T follicular helper cell (primary cell): ENCODE measurements at places on chromosomes 11 and 22.

GRCh38 chr11:78685156-78685555 is 110.5 kb upstream of the NARS2 start:
- no peak for DNase-seq

- DNase-seq, result no peak
Measured at GRCh38 chr11:114316980-114317786, 21.0 kb downstream of the NNMT start.

GRCh38 chr11:26478710-26479109 is 93.4 kb downstream of the MUC15 start:
- DNase-seq, result no peak

DNA sequence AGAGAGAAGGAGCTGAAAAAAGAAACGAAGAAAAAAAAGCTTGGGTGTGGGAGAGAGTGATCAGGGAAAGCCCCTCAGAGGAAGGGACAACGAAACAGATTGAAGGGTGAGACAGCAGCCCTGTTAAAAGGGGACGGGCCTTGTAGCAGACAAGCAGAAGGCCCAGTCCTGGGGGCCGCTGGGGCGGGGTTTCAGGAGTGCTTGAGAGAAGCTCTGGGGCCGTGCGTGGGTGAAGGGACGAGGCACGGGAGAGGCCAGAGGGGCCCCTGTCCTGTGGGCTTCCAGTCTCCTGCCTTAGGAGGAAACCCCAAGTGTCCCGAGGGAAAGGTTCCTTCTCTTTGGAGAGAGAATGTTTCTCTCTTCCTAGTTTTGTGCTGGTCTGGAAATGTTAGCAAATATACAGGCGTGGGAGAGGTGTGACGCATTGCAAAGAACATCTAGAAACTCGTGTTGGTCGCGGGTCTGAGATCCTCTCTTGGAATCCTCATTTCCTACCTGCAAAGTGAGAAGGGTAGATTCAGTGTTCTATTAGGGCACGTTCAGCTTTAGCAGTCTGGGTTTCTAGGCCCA is 28.6 kb downstream of the ADAMTS15 start:
- DNase-seq, result no peak

GRCh38 chr11:44057340-44057739 is 8.7 kb upstream of the ACCS start:
- no peak for DNase-seq

GRCh38 chr11:133081730-133082452 is 450.4 kb downstream of the OPCML start:
- DNase-seq, result no peak

DNA sequence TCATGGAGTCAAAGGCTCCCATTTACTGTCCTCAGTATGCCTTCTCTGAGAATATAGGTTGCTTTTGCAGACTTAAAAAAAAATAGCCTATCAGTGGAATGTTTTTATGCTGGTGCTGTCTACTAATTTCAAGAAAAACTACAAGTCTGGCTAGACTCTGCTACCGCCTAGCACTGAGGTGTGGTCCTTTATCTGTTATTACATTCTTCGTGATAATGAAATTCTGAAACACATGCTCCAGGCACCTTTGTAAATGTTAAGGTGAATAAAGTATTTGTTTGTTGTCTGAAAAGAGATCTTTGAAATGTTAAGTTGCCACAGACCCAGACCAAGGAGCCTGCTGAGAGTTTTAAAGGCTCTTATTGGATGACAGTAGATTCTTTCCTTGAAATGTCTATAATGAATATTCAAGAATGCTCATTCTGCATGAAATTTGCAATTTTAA is 95.3 kb downstream of the DBX1 start:
- no peak for DNase-seq

GRCh38 chr11:56234155-56234554 is at the start of gene OR5T2:
OR5T2 (minus strand) TSS chr11:56234255; CDS start chr11:56233062, 1,193 bp downstream.
- no peak for DNase-seq

GRCh38 chr22:17964156-17964555 is 60.2 kb downstream of the MICAL3 start:
- no peak for DNase-seq

- no peak for DNase-seq
Measured at GRCh38 chr11:12137005-12137690, 26.8 kb downstream of the MICAL2 start.

DNA sequence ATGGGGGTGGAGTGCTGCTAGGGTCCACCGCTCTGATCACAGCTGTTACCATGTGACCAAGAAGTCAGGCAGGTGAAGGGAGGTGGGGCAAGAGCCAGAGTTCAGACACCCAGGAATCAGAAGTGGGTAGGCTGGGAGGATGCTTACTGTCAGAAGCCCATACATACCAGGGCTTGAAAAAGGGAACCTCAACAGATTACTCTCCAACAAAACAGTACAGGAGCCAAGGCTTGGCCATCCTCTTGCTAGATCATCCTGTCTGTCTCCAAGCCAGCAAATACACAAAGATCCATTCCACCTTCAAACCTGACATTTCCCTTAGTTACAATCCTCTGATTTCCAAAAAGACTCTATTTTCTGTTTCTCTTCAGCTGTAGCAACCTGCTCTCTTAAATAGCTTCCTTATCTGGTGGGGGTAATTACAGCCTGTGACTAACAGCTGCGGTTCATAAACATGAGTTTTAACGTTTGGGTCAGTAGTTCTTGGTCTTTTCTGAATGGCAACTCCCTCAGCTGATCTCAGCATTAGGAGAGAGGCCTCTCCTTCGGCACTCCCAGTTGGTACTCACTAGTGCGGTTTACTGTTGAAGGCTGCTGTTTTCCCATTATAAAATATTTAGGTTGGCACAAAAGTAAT is 31.1 kb upstream of the WT1 start:
- no peak for DNase-seq

- no peak for DNase-seq
Measured at GRCh38 chr11:64313491-64314145, 3.7 kb downstream of the TRMT112 start.

GRCh38 chr11:72752088-72752914 is at the start of gene ARAP1:
ARAP1 (minus strand) TSS chr11:72752408; CDS start chr11:72727128, 25,280 bp downstream.
- peak; percentile 79 for DNase-seq

GRCh38 chr22:27195094-27195493 is 537.7 kb downstream of the MIAT start:
- DNase-seq, result no peak

GRCh38 chr11:75276686-75277085 is 36.1 kb downstream of the TPBGL start:
- DNase-seq, result no peak

DNA sequence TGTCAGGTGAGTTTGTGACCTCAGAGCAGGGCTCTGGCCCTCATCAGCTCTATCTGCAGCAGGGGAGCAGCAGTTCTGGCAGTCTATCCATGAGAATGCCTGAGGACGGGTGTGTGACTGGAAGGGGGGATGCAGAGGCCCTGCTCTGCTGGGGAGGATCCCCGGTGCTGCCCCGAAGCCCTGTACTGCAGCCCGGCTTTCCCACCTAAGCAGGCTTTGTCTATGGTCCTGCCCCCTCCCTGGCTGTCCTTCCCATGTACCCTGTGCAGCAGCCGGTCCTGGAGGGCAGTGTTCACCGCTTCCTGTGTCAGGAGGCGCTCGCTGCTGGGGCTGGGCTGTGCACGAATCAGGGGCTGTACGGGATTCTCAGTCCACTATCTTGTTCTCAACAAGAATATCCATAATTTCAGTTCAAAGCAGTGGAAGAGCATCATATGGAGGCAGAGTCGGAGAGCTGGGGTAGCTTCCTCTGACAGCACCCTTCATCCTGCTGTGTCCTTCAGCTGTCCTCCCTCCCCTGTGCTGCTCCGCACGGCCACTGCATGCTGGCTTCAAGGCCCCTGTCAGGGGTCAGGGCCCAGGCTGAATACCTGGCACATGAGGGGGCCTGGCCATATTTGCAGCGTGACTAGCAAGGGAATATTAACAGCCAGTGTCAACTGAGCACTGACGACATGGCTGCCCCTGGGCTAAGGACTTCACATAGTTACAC is 125.2 kb downstream of the CTTN start:
- no peak for DNase-seq

GRCh38 chr11:1750840-1751530 is 590 bp upstream of the IFITM10 start:
- no peak for DNase-seq

- no peak for DNase-seq
Measured at GRCh38 chr22:39183991-39184585, 31.6 kb upstream of the CBX7 start.

GRCh38 chr11:109147726-109148125 is 274.3 kb upstream of the C11orf87 start:
- no peak for DNase-seq

DNA sequence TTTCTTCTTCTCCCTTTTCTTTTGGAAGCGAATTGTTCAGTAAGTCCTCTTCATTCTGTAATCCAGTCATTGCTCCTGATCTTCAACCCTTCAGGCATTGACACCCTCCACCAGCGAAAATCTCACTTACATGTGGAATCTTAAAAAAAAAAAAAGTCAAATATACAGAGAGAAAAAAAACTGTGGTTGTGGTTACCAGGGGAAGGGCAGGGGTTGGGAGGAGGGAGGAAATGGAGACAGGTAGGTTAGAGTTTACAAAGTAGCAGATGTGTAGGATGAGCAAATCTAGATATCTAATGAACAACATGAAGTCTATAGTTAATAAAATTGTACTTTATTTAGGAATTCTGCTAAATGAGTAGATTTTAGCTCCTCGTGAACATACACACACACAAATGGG is 17.7 kb upstream of the TMEM123 start:
- DNase-seq, result peak; percentile 14

DNA sequence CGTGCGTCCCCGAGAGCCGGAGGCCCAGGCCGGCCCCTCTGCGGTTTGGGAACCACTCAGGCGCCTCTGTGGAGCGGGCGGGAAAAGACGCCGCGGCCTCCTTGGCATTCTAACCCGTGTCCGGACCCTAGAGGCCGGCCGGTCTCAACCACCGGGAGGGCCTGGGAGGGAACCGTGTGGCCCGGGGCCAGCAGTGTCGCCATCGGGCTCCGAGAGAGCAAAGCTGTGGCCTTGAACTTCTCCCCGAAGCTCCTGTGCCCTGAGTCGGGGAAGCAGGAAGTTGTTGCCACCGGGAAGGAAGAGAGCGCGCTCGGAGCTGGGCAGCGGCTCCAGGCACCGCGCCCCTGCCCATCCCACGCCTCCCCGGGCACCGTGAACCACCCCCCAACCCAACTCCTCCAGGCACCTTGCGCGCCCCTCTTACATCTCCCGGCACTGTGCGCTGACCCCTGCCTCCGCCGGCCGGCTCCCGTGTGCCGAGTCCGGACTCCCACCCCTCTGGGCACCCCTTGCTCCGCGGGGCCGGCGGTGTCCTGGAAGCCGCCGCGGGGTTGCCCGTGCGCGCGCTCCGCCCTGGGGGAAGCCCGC is 80.0 kb upstream of the PPARA start:
- DNase-seq, result no peak

GRCh38 chr11:12724301-12725054 is 50.3 kb downstream of the TEAD1 start:
- no peak for DNase-seq
